Stimulated activated CD8-positive, alpha-beta memory T cell treated with anti-CD3 and anti-CD28 coated beads, Interleukin-15, amount 100 ng/mL, for 1 hour (primary cell): ENCODE measurements at places on chromosomes 7 and 10.

GRCh38 chr10:45179691-45180090 lies 135.7 kb downstream of the OR13A1 start:
- DNase-seq = no peak

DNA sequence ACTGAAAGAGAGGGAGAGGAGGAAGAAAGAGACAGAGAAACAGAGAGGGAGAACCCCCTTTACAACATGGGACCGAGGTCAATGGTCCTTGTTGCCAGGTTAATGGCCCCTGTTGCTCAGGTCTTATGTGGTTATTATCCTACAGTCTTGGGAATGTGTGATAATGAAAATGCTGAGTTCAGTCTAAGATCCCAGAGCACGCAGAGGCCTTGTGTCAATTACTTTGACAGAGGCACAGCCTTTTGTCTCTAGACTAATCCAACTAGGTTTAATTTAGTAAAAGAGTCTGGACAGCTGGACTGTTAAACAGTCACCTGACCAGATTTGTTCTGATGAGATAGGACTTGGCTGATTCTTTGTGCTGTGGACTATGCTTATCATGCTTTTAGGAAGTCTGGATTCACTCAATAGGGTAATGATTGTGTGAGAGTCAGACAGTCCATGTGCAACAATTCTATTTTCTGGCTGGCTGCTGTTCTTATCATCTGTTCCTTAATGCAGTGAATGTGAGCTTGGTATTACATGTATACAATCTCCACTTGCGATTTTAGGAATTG lies 157.4 kb upstream of the MAGI2 start:
- DNase-seq = no peak

DNA sequence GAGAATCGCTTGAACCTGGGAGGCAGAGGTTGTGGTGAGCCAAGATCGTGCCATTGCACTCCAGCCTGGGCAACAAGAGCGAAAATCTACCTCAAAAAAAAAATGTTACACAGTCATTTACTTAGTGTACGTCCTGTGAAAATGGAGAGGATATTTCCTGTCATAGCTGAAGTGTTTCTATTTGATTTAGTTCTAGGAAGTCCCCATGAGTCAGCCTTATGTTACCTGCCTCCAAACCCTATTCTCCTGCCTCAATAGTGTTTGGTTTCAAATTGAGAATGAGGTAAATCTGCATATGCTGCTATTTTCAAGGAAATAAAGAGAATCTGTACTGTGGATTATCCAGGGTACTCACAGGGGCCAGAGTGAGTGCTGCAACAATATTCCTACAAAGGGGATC lies 1284.5 kb upstream of the AUTS2 start:
- DNase-seq = no peak

- DNase-seq = no peak
Measured at GRCh38 chr10:118107541-118107940, 60.8 kb upstream of the RAB11FIP2 start.

GRCh38 chr10:103278862-103279298 lies 1.9 kb downstream of the INA start:
- peak; percentile 26 for DNase-seq

DNA sequence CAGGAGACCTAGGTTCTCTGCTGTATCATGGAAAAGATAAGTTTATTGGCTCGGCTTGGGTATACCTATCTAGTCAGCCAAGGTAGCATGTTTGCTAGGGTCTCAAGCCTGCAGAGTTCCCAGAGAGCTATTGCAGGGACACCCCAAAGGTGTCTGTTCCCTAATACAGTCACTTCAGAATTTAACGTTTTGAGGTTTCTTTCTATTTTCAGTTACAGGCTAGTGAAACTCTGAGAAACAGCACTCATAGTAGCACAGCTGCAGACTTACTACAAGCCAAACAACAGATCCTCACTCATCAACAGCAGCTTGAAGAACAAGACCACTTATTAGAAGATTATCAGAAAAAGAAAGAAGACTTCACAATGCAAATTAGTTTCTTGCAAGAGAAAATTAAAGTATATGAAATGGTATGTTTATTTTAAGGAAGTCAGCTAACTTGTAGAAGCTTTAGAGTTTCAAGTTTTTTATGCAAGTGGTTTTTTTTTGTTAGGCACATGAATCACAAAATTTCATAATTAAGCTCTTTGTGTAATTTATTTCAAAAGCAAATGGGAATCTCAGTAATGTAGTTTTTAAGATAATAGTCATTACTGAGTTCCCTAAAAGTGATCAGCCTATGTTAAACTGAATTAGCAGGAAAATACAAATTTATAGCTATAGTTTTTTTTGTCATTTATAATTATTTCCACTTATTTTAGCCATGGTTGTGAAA lies 54.9 kb downstream of the AKAP9 start:
- DNase-seq = no peak

DNA sequence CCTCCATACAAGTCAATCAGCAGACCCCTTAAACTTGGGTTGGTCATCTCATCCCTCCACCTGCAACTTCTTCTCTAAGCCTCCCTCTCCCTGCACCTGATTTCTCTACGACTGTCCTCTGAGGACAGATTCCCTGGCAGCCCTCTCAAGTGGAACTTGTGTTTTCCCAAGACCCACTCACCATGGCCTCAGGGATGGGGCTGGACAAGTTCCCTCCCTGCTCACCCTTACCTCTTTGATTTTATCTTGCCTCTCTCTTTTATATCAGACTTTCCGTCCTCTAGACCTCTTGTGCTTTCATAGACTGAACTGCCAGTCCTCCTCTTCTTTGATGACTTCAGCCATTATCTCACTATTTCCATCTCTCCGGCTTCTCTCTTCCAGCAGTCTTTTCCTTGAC lies 46.2 kb upstream of the ARL4A start:
- no peak for DNase-seq

DNA sequence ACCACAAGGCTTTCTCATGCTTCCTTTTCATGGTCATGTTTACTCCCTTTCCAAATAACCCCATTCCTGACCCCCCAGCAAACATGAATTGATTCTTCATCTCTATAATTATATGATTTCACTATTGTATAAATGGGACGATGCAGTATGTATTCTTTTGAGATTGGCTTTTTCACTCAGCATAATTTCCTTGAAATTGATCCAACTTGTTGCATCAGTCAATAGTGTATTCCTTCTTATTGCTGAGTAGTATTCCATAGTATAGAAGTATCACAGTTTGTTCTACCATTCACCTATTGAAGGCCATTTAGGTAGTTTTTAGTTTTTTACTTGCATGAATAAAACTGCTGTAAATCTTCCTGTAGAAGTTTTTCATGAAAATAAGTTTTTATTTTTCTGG lies 264.7 kb downstream of the BAMBI start:
- DNase-seq = no peak

- no peak for DNase-seq
Measured at GRCh38 chr10:88913127-88913526, 33.1 kb downstream of the STAMBPL1 start.

DNA sequence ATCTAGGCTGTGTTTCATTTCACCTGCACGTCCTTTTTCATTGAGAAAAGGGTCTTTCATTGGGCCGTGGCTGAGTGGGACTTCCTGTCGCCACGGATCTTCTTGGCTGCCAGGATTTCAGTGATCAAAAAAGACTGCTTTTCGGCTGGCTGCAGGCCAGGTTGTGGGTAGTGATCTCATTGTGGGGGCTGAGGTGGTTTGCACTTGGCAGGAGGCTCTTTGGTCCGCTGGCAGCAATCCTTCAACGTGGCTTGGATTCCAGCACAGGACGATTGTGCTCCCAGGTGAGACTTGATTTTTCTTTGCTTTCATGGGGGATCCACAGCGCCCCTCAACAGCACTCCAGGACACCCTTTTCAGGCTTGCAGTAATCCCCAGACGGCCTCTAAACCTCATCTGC lies 29.0 kb upstream of the ZNF273 start:
- DNase-seq = no peak

DNA sequence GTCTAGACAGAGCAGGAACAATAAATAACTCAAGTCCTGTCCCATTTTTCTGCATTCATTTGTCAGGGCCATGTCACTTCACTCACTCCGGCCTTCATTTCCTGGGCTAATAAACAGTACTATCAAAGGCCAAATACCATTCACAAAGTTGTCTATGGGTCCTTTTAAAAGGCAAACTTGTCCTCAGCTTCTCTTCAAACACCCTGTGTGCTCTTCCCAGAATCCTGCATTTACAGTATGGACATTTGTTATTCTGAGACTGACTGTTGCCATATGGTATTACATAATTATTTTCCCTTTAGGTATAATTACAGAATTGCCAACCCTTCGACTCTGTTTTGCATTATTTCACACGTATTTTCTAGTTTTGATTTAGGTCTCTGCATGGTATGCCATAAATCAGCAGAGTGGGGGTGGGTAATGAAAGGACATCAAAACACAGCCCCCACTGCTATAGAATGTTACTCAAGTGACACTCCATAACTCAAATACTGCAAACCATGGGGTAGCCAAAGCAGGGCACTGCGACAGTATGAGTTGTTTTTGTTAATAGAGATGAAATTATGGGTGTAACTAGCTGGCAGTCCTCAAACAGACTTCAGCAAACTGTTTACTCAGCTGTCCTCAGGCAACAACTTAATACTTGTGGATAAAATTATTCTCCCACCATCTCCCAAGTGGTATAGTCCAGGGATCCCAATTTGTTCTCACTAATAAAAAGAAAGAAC lies 183.7 kb downstream of the TRIL start:
- DNase-seq = no peak

DNA sequence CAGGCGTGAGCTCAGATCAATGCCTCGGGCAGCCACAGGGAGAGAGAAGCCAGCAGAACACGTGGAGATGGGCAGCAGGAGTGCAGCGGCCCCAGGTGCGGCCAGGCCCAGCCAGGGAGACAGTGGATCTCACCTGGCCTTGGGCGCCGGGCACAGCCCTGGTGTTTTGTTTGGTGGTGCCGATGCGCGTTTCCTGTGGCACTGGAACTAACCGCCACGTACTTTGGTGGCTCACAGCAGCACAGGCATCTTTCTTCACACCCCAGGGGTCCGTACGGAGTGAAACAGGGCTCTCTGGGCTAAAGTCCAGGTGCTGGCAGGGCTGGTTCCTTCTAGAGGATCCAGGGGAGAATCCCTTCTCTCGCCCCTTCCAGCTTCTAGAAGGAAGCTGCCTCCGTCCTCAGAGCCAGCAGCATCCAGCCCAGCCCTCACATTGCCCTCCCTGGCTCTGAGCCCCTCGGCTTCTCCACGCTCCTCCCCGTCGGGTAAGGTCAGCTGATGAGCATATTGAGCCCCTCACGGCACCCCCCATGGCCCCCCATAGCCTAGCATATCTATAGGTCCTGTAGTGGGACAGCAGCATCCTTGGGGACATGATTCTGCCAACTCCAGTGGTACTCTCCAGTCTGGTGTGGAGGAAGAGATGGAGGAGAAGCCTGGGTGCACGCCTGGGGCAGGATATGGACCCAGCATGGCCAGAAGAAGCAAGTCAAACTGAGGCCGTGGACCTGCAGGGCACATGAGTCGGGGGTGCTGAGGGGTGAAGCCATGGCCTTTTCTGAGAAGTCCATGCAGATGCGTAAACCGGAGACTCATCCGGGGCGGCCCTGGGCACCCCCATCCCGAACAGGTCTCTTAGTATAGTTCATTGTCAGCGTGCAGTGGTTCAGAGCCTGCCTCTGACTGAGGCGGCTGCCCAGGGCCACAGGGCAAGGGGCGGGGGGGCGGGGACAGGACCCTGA lies 43.4 kb upstream of the PPP2R2D start:
- no peak for DNase-seq

- no peak for DNase-seq
Measured at GRCh38 chr10:60951272-60951724, 7.3 kb upstream of the RHOBTB1 start.

DNA sequence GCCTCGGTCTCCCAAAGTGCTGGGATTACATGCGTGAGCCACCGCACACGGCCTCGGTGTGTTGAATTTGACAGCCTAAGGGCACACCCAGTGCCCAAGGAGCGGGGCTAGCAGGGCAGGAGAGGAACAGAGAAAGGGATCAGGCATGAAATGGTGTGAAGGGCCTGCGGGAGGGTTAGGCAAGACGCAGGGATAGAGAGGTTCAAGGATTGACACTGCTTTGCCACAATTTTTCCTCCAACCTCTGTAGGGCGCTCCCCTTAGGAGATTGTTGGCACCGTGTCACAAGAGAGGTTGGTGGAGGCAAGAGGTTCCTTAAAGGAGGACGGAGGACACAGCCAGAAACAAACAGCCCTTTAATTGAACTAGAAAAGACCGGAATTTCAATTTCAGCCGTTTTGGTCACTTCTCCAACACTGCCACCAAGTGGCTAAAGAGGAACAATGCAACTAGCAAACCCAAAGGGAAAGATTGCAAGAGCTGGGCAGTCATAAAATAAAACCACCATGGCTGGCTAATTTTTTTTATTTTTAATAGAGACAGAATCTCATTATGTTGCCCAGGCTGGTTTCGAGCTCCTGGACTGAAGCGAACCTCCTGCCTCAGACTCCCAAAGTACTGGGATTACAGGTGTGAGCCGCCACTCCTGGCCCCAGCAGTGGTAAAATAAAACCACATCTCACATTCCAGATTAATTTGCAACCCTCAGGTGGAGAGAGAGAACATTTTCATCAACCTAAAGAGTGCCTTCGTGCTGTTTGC lies 6.9 kb upstream of the CREB3L2 start:
- no peak for DNase-seq

DNA sequence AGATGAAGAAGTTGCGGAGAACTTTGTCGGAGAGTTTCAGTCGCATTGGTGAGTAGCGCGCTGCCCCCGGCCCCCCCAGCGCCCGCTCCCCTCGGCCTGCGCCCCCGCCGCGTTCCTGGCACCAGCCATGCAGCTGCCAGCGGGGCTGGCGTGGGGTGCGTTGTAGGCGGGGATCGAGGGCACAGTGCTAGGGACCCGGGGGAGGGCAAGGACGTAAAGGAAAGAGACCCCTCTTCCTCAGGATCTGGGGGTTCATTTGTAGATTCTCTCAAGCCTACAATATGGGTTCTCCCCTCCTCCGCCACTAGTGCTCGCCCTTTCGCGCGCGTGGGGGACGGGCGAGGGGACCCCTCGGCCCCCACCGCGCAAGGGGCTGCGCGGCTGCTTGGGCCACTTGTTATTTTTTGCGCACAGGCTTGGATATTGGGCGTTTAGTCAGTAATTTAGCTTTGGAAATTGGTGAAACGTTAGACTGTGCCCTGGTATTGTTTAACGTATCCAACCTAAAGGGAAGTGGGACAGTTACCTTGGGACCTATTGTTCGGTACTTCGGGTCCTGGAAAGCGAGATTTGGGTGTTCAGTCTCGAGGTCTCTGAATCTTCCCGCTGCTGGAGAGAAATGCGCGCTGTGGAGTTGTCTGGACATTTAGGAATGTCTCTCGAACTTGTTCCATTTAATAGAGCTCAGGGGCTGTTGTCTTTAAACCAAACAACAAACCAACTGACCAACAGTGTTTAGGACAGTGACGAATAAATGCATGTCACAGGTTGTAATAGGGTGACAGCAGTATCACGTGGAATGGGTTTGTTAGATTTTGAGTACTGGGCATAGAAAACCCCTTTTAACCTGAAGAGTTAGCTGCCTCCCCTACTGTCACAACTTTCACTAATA lies 796 bp downstream of the CDK14 start:
- no peak for DNase-seq

DNA sequence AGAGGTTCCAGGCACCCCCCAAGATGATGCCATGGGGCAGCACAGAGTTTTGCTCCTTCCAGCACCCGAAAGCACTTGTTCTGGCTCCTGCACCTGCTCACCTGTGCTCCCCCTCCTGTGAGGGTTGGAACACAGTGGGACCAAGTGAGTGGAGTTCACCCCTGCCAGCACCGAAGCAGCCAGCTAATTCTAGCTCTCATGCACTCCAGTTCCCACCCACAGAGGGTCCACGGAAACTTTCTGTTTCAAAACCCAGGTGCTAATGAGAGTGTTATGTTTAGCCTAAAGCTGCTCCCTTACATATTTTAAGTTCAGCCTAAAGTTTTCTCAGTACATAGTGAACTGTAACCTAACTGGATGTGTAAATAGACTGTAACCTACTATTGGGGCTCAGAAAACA lies 42.6 kb upstream of the SLC35G1 start:
- DNase-seq = no peak

GRCh38 chr10:119379466-119380071 lies 162.9 kb downstream of the RGS10 start:
- no peak for DNase-seq
